Endothelial cell of umbilical vein (primary cell): ENCODE measurements at places on chromosomes 11 and 22. TPM values are rescaled to one million over a fixed set of nuclear protein-coding genes. Genes with fewer than 3 reads are reported as not detected.

The MISFA gene
- 2.8 and 3.6 TPM in 2 replicates for total RNA-seq

GRCh38 chr11:9077164-9077563, 14.2 kb downstream of the SCUBE2 start:
- no peak for DNase-seq

The DEFB131B gene
- not detected in 2 replicates for total RNA-seq

DNA sequence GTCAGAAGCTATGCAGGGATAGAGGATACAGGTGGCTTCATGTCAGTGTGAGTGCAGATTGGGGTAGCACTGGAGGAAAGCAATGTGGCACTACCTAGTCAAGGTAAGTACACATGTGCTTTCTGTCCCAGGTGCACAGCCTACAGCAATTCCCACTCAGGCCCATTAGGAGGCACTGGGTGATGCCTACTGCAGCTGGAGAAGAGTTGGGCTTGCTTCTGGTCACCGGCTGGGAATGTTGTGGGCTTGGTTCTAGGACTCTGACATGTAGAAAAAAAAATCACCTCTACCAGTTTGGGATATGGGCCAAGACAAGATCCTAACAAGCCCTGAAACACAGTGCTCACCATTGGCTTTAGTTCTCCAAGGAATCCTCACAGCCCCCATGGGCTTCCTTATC, 69.7 kb downstream of the TENM4 start:
- DNase-seq = no peak

GRCh38 chr22:42056757-42057511, 13.7 kb downstream of the NAGA start:
- DNase-seq = no peak
